ENCODE measurements at places on chromosomes 5 and 9.

DNA sequence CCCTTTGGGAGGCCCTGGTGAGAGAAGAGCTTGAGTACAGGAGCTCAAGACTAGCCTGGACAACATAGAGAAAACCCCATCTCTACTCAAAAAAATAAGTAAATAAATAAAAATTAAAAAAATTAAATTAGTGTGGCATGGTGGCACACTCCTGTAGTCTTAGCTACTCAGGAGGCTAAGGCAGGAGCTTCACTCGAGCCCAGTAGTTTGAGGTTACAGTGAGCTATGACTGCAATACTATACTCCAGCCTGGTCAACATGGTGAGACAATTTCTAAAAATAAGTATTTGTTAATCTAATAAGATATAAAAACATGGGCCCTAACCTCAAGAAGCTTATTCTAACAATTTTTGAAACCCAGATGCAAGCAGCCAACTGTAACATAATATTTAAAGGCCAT is 7.6 kb downstream of the RNF38 start:
- DNase-seq: no peak

DNA sequence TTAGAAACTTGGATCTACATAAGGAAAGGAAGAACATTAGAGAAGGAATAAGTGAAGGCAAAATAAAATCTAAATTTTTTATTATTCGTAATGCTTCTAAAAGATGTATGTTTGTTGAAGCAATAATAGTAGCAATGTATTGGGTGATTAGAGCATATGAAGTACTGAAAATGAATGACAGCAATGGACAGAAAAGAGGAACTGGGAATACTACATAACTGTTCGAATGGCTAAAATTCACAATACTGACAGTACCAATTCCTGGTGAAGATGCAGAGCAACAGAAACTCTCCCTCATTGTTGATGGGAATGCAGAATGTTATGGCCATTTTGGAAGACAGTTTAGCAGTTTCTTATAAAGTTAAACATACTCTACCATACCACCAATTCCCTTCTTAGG is 177.3 kb upstream of the SPEF2 start:
- no peak for DNase-seq

DNA sequence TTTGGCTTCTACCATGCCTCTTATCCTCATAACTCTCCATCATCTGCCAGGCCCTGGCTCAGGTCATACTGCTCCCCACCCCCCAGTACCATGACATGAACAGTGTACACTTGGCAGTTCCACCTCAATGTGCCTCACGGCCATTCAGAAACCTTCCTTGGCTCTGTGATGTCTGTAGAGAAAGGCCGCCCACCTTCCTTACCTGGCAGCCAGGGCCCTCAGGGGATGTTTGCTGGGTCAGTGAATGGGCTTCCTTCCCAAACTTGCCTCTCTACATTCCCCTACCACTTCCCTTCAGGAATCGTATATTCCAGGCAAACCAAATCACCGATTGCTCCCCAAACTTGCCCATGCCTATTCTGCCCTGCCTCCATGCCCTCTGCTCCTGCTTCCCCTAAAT is 101.1 kb downstream of the PSD2 start:
- DNase-seq: no peak

DNA sequence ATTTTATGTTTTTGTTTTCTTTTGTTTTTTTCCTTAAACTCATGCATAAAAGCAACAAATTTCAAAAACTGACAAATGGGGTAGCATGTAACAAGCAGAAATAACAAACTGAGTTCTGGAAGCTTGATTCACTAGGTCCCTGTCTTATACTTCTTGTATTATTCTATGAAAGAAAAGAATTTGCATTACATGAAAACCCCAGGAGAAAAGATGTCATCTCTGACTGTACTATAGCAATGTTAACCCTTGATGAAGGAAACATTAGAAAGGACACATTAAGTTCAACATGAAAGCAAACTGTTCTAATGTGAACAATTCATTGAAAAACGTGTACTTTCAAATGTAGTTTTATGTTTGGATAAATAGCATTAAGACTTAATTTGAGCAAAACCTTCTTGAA is 9.2 kb downstream of the RAB14 start:
- no peak for DNase-seq

GRCh38 chr9:133505186-133505830 is 19.5 kb downstream of the MYMK start:
- DNase-seq: no peak

GRCh38 chr5:62692946-62693713 is 114.5 kb downstream of the LRRC70 start:
- DNase-seq: no peak

DNA sequence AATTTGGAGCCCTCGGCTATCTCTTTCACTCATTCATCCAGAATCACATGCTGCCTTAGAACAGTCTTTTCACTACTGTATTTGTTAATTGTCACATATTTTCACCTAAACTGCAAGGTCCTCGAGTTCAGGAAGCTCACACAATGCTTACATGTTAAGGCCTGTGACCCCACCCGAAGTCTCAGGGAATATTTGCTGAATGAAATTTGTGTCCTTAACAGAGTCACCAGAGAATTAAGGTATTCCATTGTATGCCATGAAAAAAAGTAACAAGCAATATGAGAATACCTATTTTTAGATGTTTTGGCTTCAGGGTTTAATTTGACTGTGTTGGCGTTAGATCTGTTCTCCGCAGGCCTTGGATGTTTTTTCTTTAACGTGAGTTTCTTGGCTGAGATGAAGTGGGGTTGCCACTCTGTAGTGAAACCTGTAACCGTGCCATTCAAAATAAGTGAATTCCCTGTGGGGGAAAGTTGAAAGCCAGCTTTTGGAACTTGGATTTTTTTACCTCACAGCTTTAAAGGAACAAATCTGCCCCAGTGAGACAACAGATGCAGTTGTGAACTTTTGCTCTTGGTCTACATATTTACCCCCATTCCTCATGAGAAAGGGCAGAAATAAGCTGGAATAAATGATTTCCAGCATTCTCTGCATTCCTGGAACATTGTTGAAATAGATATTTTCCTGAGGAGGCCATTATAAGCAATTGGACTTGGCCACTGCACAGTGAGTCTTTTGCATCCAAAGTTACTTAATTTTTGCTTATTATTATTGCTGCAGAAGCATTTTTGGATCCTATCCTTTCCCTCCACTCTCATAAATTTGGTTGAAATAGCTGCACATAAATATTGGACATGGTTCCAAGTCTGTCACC is 35.9 kb upstream of the FBP1 start:
- DNase-seq: no peak

DNA sequence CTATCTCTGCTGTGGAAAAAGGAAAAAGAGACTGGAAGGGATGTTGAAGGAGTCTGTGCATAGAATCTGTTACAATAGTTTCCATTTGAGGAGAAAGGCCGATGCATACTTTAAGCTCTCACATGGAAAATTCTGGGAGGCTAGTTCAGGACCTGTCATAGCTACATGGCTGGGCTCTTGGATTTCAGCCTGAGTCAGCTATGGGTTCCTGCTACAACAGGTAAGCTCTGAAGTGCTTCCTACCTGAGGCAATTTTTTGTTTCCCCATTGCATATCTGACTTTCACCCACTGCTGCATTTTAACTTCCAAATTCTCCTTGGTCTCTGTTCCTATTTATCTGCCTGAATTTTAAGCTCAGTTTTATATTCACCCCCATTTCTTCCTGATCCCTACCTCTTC is 310.7 kb downstream of the RAB3C start:
- no peak for DNase-seq

- no peak for DNase-seq
Observed at GRCh38 chr5:99945478-99946442, 589.4 kb upstream of the FAM174A start.

- DNase-seq: no peak
Observed at GRCh38 chr9:136848393-136849037, 694 bp upstream of the PHPT1 start.

DNA sequence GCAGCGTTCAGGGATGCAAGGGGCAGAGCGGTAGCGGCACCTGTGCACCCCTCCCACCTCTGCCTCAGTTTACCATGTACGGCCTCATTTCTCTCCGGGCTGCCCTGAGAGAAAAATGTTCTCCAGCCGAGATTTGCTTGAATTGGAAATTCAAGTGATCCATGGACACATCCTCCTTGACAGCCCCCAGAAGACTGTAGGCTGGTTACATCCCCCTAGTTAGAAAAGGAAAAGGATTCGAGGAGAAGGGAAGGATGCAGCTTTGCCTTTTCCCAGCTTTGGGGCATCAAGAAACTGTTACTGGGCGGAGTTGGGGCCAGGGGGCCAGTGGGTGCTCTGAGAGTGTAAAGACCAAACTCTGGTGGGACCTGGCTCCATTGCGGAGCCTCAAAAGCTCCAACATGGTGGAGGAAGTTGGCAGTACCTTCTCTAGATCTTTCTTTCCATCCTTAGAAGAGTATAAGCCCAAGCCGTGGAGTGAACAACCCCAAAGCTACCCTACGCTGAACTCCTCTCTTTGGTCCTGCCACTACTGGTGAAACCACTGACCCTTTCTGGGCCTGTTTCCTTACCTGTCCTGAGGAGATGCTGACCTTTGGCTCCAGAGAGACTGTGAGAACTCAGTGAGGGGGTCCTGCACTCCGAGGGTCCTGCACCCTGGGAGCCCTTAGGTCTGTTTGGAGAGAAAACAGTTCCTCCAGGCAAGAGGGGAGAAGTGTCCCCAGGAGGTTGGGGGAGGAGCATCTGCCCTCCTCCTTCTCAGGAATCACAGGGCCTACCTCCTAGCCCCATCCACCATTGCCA is 1.0 kb upstream of the BARX1 start:
- no peak for DNase-seq

DNA sequence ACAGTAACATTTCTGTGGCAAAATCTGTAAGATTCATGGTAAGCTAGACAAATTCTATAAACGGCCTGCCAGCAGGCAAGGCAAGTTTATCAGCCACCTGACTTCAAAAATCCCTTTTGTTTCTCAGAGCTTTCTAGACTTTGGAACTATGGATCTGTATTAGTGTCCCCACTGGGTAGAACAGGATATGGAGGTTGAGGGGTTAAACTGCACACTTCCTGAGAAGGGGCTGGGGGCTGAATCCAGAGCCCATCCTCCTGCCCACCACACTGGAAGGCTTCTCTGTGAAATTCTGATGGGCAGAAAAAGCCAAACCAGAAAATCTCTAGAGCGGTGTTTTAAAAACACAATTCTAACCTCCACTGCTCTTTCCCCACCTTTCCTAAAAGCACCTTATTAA is 128.7 kb downstream of the ENTREP1 start:
- no peak for DNase-seq

DNA sequence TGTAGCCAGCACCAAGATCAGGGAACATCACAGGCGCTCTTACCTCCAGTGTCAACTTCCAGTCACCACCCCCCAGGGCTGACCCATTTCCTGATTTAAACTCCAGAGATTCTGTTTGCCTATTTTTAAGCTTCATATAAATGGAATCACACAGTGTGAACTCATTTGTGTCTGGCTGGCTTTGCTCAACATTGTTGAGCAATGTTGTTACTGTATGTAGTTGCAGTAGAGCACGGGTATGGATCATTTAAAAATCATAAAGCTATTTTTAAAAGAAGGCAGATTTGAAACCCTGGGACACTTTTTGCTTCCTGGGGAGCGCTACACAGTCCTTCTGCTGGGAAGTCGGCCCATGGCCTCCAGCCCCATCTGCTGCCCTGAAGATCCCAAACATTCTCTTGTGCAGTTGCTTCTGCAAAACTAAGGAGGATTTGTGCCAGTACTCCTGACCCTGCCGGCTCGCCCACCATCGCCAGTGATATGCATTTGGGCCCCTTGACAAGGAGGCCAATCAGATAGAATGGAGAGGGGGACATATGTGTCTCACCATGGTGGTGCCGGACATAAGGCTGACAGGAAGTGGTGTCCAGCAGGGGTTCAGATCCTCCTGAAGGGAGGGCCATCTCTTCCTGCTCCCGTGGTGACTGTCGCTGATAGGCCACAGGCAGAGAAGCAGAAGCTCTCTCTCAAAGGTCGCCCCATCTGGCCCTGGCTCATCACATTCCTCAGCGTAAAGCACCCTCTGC is 13.3 kb downstream of the DCANP1 start:
- DNase-seq: no peak

- DNase-seq: no peak
Observed at GRCh38 chr5:138711087-138711486, 42.1 kb upstream of the CTNNA1 start.

DNA sequence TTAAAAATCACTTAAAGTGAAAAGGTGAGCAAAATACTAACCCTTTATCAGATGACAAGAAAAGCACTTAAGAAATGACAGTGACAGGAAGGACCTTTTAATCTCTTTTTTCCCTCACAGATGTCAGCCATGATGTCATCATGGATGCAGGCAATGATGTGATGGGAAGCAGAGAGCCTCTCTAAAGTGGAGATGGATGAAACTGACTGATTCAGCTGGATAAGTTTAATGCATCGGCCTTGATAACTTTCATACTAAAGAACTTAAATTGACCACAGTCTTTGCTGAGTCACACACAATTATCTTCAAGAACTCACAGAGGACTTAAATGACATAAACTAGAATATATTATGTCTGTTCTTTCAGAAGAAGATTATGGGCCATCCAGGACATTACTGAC is 153.2 kb upstream of the FGF10 start:
- DNase-seq: no peak

DNA sequence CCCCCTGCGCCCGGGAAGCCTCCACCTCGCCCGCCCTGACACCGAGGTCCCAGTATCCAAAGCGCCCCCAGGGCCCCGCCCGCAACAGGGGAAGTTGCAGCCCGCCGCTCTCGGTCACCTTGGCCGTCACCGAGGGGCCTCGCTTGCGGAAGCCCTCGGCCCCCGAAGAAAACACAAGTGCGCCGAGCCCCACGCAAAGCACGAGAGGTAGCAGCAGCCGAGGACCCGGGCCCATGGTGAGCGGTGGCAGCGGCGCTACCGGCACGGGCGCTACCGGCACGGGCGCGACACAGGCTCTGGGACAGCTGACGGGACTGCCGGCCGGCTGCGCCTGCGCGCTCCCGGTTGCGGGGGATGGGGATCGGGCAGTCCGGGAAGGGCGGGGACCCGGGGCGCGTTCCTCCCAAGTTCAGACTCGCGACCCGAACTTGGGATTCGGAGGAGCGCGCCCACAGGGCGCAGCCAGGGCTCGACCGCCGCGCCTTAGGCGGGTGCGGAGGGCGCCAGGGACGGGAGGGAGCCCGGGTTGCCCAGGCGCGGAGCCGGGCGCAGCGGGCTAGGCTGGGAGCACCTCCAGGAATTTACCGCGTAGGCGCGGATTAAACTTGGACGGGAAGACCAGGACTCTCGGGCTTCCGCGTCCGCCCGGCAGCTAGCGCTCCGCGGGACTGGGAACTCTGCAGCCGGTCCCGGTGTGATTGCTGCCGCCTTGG is at the start of gene PPIC:
PPIC (minus strand) TSS at position 335 of the 713 bp plus-strand sequence; CDS start at position 235, 100 bp downstream.
- DNase-seq: no peak

GRCh38 chr9:38765101-38765500 is 45.2 kb upstream of the FAM240B start:
- DNase-seq: no peak

GRCh38 chr5:89471541-89471940 is 588.6 kb upstream of the MEF2C start:
- no peak for DNase-seq

- no peak for DNase-seq
Observed at GRCh38 chr5:157976429-157976828, 117.5 kb upstream of the CLINT1 start.

GRCh38 chr5:151740336-151740942 is 18.0 kb downstream of the ATOX1 start:
- peak; percentile 22 for DNase-seq
